Fibroblast of skin of right biceps (primary cell): ENCODE measurements at places on chromosomes 11 and 22.

DNA sequence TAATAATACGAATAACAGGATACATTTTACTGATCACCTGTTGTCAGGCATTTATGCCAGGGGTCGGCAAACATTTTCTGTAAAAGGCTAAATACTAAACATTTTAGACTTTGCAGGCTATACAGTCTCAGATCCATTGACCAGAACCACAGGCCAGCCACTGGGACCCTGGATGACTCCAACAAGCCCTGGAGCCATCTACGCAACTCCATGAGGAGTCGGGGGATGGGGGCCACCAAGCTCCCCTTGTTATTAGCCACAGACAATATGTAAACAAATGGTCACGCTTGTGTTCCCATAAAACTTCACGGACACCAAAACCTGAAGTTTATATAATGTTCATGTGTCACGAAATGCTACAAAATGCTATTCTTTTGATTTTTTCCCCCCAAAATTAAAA, 54.4 kb upstream of the EMID1 start:
- no peak for DNase-seq

DNA sequence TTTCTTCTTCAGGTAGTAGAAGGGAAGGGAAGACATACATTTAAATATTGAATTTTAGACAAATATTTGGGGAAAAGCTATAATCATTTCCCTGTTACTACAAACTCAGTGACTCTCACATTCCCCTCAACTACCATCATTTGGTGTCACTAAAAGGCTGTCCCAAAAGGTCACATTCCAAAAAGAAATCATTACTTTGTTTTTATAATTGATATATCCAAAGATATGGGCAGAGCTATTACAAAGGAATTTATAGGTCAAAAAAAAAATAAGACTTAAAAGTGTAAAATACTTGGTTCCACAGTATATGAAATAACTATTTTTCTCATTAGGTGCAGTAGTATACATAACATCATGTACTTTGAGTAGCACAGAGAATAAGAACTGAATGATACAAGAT, 751.4 kb downstream of the KCNA4 start:
- DNase-seq, result no peak

GRCh38 chr11:65634905-65635731, 2.8 kb upstream of the SIPA1 start:
- DNase-seq, result no peak

DNA sequence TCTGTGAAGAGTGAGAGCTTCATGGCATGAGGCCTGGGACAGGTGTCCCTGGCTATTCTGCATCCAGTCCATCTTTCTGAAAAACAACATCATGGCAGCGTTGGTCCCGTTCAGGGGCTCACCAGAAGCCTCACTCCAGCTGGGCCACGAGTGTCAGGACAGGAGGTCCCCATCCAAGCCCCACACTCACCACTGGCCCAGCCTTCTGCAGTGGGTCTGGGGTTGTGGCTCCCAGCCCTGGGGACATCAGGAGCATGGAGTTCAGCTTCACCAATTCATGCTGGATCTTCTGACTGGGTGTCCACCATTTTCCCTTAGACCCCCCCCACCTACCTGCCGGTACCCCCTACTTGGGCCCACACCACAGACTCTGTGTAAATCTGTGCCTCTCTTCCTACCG, 400.3 kb downstream of the BRD1 start:
- DNase-seq, result no peak

DNA sequence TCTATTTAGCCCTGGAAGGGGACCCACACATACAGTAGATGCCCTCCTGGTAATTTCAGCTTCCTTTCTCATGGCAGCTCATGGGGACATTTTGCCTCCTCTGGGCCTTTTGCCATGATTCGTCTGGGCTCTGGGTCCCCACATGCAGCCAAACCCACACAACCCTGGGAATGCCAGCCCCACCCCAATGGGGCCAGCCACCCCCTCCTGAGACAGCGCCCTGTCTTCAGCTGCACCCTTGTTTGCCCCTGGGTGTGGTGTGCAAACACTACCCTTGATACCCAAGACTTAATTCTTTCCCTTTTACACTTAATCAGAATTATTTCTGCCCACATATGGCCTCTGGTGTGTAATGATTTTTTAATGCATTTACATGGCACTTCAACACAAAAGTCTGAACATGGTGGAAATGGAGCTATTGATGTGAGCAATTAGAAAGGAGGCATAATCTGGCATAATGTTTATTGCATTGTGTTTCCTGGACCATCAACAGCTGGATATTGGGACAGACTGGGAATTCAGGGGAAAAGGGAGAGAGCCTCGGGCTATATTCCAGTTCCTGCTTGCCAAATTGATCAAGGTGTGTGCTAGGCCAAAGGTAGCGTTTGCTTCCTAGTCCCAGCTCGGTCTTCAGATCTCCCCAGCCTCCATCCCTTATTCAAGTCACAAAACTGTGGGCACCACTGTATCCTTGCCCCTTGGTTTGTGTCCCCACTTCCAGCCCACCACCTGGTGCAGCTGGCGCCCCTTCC, 85.0 kb upstream of the ANO1 start:
- DNase-seq, result no peak

GRCh38 chr11:92457250-92457649, 232.6 kb downstream of the FAT3 start:
- DNase-seq, result peak; percentile 50

GRCh38 chr11:13378316-13378715, 84.7 kb downstream of the BTBD10 start:
- DNase-seq, result no peak

GRCh38 chr11:60511393-60511792, 3.8 kb upstream of the MS4A13 start:
- DNase-seq, result no peak

DNA sequence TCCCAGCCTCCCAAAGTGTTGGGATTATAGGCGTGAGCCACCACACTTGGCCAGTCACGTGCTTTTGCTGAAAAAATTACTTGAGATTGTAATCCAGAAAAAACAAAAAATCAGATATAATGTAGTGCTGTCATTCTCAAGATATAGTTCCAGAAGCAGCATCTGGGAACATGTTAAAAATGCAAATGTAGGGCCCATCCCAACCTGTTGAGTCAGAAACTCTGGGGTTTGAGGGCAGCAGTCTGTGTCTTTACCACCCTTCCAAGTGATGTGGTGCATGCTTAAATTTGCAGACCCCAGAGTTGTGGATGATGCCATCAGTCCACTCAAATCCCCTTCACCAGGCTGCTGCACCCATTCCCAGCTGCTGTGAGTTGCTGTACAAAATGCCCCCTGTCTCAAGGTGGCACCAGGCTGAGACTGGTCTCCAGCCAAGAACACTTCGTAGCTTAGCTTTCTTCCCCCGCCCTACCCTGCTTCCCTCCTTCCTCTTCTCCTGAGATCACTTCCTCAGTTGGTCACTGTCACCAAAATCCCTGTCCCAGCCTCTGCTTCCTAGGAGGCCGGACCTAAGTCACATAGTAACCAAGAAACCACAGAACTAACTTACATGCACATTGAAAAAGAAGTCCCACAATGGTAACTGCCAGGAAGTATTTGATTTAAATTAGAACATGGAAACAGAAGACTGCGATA, 18.2 kb upstream of the ARRB1 start:
- no peak for DNase-seq

GRCh38 chr22:49790912-49791311, 36.8 kb downstream of the BRD1 start:
- no peak for DNase-seq

- no peak for DNase-seq
These were observed 82.8 kb upstream of the HMGXB4 start for GRCh38 chr22:35174401-35175038.

GRCh38 chr11:113736323-113736722, 30.2 kb upstream of the TMPRSS5 start:
- DNase-seq, result no peak

- no peak for DNase-seq
These were observed 104.1 kb downstream of the BRD1 start for GRCh38 chr22:49723478-49724029.

GRCh38 chr22:49734882-49735281, 92.8 kb downstream of the BRD1 start:
- DNase-seq, result no peak

GRCh38 chr11:40027720-40028119, 1431.7 kb downstream of the LRRC4C start:
- DNase-seq, result no peak

DNA sequence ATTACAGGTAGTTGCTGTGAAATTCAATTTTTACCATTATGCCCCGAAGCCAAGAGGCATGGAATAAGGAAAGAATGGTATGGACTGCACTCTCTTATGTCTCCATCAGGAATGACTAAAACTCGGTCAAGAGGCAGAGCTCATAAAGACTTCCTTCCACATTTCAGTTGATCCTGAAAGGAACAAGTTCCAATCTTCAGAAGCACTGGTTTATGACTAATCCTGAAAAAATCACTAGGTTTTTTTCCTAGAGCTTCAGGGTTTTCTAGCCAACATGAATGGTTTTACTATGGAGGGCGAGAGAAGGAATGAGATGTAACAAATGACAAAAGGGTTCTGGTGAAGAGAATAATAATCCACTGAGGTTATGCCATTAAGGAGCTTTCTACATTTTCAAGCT, 832.2 kb downstream of the NTM start:
- peak; percentile 73 for DNase-seq

DNA sequence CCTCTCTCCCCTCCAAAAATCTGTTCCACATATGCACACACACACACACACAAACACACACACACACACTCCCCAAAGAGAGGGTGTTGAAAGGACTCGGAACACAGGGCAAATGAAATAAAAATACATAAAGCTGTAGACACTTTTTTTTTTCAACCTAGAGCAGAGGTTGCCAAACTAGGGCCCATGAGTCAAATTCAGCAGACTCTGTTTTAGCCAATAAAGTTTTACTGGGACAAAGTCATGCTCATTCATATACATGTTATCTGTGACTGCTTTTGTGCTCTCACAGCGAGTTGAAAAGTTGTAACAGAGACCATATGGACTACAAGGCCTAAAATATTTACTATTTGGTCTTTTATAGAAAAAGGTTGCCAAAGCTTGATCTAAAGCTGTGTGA, 8.9 kb downstream of the IMMP1L start:
- DNase-seq, result no peak

- peak; percentile 85 for DNase-seq
These were observed 31.4 kb downstream of the PISD start for GRCh38 chr22:31630331-31631329.

- DNase-seq, result no peak
These were observed 76.4 kb upstream of the PRODH start for GRCh38 chr22:19012308-19012986.
